B cell (primary cell): ENCODE measurements at places on chromosomes 5 and 9. TPM values are rescaled to one million over a fixed set of nuclear protein-coding genes. Genes with fewer than 3 reads are reported as not detected.

NMUR2 gene
- polyA plus RNA-seq = not detected in 2 replicates

FCN2 gene
- polyA plus RNA-seq = not detected in 2 replicates

DNA sequence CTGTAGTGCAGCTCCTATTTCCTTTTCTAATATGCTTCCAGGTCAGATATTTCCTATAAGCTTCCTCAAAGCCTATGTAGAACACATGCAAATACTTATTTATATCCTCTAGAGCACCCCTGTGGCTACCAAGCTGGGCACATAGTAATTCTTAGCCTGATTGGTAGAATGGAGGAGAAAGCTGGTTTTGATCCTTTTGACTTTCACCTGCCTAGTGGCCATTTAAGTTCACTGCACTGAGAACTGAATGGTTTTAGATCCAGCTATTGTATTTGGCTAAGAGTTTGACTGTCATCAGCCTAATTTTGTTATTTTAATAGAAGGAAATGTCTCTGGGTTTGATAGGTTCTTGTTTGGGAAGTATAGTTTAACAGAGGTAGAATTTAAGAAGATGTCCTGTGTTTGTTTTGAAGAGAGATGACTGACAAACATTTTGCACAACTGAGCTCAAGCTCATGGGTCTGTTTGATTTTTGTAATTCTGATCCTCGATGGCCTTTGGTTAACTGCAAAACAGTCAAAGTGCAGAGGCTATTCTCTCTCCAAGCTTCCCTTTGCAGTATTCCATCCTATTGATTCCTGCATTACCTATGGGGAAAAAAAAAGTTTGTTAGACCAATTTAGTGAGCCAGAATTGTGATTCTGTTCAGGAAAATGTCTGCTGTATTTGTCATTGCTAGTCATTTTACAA is 85.4 kb downstream of the KCNN2 start:
- DNase-seq = no peak

C5 gene
- polyA plus RNA-seq = 2.7 and 3.4 TPM in 2 replicates

DNA sequence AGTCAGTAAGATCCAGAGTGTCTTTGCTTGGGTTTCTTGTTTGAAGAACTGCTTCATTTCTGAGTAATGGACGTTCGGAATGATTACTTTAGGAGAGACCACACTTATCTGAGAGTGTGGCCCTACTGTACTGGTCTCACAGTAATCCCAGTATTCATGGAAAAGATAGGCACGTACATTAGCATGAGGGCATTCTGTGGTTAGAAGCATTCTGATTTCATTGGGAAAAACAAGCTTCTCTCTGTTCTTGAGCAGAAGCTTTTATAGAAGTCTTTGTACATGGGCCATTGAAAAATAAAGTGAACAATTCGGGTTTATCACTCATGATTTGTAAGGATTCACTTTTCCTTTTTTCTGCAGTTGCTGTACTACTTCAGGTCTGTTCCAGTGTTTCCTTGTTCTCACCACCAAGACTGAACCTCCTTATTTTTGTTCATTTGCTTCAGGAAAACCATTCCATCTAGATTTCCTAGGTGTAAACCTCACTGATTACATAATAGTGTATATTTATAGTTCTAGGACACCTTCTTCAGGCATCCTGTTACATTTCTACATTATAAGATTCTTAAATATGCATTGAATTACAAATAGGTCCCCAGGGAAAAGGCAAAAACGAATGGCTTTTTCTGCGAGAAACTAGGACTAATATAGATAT is 10.1 kb downstream of the TGFBR1 start:
- DNase-seq = no peak

GRCh38 chr9:97980918-97981845 is 2.0 kb upstream of the ANP32B start:
- no peak for DNase-seq

DNA sequence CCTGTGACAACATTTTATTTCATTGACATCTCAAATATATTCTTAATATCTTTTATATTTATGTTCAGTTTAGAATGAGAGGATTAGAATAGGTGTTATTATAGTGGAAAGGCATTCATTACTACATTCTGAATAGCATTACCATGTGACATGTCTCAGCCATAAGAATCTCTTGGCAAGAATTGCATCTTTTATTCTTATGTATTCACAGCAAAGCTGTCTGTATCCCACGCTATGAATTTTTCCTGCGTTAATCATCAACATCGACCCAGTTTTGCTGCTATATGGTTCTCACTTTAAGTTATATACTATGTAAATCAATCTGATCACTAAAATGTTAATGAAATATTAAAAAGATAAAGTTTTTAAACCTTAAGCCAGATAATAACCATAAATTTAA is 248.6 kb downstream of the TMEM232 start:
- DNase-seq = no peak

APBA1 gene
- polyA plus RNA-seq = 0.01 and 0.03 TPM in 2 replicates

- no peak for DNase-seq
Measured at GRCh38 chr5:128777052-128777451, 188.2 kb upstream of the SLC27A6 start.

GRCh38 chr9:752201-752600 is 89.3 kb upstream of the DMRT1 start:
- DNase-seq = no peak

SPATA31D3 gene
- not detected in 2 replicates for polyA plus RNA-seq

COL27A1 gene
- polyA plus RNA-seq = 0.16 and 0.59 TPM in 2 replicates
